ENCODE measurements at places on chromosomes 5 and 9.
A peak's percentile ranks its signal among the peaks of the same experiment; 100 is the strongest.

GRCh38 chr5:6404129-6404528, 25.8 kb upstream of the MED10 start:
- DNase-seq = no peak

- DNase-seq = no peak
Observed at GRCh38 chr5:32190095-32190494, 16.0 kb upstream of the GOLPH3 start.

DNA sequence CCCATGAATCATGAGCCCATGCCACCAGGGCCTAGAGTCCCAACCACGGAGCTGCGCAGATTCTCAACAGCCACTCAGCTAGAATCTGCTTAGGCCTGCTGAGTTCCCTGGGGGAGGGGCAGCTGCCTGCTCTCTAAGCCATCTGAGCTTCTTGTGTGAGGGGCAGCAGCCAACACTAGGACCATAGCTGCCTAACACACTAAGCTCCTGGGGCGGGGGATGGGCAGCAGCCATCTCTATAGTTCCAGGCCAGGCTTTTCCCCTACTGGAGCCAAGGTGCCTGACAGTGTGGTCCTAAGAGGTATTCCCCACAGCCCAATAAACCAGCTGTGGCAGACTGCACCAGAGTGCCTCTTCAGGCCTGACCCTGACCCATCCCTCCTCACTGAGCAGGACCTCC, 255.9 kb upstream of the ACO1 start:
- no peak for DNase-seq

DNA sequence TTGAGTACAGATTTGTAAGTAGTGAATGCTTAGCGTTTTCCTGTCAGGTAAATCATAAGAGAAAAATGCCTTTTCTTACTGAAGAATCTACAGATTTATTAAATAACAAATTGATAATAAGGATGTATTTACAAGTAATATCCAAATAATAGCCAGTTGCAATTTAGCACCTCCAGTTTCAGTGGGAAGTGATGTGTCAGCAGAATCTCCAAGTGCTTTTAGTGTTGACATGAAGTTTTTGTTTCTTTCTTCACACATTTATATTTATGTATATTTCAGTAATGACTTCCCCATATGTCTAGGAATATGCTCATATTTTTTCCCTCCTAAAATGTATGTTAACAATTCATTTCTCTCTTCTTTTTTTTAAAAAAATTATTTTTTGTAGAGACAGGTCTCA, 229.9 kb upstream of the GRIN3A start:
- no peak for DNase-seq

GRCh38 chr9:98367923-98368322, 112.5 kb upstream of the TBC1D2 start:
- DNase-seq = no peak

DNA sequence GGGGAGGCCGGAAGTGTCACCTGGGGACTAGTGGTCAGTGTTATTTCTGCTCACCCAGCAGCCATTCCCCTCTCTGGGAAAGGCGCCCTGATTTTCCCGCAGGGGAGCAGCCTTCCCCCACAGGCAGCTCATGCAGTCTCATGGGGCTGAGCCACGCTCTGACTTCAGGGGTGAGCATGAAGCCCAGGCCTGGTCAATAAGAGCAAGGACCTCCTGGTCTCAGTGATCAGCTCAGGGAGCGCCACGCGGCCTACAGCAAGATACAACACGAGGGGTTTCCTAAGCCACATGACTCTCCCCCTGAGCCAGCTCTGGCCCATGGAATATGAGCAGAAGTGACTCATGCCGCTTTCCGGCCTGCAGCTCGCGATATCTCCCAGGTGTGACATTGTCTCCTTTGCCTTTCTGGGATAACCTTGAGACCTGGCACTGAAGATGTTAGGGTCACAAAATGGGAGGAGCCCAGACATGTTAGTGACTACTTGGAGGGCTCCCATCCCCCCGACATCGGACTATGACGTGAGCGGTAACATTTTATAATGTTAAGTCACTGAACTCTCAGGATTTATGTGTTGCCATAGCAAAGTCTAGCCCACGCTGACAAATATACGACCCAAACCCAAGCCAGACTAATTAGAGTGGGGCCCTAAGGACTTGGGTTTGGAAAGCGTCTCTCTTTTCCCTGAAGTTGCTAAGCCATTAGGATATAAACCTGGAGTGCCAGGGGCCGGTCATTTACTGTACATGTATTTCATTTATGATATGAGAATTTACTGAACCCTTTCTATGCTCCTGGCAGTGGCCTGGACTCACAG, 46.5 kb upstream of the GFPT2 start:
- no peak for DNase-seq

DNA sequence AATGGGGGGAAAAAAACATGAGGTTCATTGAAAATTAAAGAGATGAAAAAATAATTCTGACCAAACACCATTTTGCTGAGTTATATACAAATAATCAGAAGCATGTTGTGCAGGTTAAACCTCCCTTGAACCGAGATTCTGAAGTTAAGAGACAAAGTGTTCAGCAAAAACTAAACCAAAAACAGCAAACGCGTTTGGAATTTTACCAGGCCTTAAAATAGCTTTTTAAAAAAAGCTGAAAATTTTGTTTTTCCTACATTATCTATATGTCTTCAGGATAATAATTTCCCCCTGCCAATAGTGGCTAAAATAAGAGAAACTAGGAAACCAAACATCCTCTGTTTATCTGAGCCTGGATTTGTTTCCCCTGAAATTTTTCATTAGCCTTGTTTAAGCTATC, 191.7 kb upstream of the DAPK1 start:
- no peak for DNase-seq

GRCh38 chr5:151140686-151141459, 16.7 kb downstream of the ANXA6 start:
- no peak for DNase-seq

GRCh38 chr5:166713295-166713694, 1578.2 kb upstream of the WWC1 start:
- DNase-seq = no peak

DNA sequence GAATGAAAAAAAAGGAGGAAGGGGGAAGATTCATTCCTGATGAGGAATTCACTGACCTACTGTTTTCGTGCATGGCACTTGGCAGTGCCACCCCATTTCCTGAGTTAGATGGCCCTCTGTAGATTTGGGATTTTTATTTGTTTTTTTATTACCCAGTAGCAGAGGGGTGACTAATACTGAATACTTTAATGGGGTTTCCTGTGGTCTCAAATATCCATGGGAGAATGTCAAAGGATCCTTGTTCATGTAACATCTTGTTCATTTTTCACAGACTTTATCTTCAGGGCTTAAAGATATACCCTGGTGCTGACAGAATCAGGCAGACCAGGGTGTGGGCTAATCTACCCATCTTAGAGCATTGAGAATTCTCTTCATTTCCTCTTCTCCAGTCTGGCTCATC, 93.0 kb downstream of the MAMDC2 start:
- no peak for DNase-seq

DNA sequence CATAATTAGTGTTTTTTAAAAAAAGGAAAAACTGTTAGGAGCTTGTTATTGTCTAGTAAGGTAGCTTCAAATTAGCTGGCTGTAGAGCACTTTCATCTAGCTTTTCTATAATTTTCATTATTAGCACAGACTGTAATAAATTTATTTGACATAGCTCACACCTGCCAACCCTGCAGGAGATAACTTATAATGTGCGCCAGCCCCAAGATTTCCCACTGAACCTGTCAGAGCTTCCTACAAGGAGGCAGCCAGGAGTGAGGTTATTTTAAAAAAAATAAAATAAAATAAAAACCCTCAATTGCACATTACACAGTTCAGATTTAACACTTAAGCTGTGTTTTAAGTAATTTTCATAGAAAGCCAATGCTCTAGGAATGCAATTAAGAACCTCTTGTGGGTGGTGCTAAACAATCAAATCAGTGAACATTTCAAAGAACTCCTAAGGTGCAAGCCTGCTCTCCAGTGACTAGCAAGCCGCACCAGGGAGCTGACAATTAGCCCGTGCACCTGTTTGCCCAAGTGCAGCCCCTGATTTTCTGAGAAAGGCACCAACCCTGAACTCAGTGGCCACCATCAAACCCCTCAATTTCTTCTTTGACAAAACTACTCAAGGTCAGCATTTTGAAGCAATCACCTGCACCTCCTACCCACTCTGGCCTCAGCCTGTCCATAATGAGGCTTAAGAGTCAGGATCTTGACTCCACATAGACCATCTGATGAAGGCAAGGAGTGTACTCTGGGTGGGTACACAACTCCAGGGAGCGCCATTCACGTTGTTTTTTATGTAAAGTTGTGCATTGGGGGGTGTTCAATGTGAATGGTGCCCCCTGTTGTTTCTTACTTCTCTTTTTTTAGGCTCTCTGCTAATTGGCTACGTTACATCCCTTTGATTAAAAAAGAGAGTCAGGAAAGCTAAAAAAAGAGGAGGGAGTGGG, 385.3 kb upstream of the WWC1 start:
- DNase-seq = no peak

- no peak for DNase-seq
Observed at GRCh38 chr9:135490980-135491464, 9.5 kb upstream of the MRPS2 start.

DNA sequence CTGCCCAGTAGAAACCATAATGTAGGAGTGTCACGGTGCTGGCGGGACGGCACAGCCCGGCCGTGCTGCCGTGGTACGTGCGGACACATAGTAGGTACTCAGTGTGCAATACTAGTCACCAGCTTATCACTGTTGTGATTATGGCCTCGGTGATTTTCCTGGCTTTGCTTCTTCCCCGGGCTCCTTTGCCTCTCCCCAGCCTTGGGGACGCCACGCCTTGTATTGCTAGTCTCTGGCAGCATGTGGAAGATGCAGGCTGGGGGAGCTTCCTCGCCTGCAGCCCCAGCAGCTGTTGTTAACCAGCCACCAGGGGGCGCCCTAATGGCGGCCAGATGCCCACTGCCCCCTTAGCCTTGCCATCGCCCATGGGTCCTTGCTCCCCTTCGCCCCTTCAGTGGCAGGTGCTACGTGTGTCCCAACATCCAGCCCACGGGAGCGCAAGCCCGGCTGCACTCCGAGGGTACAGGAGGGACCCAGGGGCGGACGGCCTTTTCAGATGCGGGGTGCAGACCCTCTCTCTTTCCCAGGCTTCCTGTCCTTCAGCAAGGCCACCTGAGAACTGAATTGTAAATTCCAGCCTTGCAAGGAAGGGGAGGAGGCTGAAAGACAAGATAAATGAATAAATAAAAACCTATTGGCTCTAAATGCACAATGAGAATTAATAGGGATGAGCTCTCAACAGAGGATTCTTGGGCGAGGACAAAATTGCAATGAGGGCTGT, 8.0 kb downstream of the NTNG2 start:
- DNase-seq = peak; percentile 50

- peak; percentile 71 for DNase-seq
Observed at GRCh38 chr5:76641514-76642120, 18.4 kb upstream of the F2RL2 start.

- no peak for DNase-seq
Observed at GRCh38 chr9:38281917-38282316, 110.6 kb upstream of the ALDH1B1 start.

- DNase-seq = peak; percentile 25
Observed at GRCh38 chr9:131628459-131629225, 83.3 kb downstream of the PRRT1B start.

DNA sequence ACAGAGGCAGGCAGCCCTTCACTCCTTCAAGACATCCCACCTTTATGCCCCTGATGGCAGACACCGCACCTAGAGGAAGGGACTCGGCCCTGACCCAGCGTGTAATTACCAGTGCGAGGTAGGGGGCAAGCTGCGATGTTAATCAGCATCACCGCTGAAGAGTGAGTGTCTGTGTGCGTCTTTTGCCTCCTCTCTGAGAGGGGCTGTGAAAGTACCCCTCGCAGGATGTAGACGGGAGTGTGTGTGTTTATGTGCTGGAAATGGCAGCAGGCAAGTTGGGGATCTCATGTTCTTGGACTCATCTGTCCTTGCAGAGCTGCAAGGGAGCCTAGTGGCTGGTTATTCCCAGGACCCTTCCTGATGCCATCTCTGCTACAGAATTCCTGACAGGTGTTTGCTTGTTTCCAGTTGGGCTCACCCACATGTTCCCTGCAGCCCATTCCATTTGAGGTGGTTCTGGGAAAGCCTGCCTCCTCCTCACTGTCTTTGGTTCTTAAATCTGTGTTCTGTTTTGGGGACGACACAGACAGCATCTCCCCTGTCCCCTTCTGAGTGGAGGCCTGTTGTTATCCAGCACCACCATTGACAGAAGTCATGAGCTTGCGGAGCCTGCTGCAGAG, 70.5 kb downstream of the ZNF618 start:
- DNase-seq = no peak

GRCh38 chr5:58458141-58458742, 1.6 kb downstream of the PLK2 start:
- no peak for DNase-seq

DNA sequence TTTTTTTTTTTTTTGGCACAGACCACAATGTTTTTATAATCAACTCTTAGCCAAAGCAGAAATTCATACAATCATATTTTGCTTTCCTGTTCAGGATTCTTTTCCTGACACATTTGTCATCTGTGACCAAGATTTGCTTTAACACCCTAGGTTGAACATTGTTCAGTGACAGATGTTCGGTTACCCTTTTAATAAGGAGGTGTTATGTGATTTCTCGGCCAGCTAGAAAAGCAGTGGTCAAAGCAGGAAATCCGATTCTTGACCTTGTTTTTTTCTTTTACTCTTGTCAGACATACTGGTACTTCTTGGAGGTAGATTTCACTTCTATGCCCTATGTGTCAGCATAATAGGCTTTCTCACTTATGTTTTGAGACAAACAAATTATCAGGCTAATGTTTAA, 335.3 kb upstream of the ACTBL2 start:
- DNase-seq = no peak

- peak; percentile 63 for DNase-seq
Observed at GRCh38 chr5:62376064-62376463, 27.6 kb downstream of the DIMT1 start.

DNA sequence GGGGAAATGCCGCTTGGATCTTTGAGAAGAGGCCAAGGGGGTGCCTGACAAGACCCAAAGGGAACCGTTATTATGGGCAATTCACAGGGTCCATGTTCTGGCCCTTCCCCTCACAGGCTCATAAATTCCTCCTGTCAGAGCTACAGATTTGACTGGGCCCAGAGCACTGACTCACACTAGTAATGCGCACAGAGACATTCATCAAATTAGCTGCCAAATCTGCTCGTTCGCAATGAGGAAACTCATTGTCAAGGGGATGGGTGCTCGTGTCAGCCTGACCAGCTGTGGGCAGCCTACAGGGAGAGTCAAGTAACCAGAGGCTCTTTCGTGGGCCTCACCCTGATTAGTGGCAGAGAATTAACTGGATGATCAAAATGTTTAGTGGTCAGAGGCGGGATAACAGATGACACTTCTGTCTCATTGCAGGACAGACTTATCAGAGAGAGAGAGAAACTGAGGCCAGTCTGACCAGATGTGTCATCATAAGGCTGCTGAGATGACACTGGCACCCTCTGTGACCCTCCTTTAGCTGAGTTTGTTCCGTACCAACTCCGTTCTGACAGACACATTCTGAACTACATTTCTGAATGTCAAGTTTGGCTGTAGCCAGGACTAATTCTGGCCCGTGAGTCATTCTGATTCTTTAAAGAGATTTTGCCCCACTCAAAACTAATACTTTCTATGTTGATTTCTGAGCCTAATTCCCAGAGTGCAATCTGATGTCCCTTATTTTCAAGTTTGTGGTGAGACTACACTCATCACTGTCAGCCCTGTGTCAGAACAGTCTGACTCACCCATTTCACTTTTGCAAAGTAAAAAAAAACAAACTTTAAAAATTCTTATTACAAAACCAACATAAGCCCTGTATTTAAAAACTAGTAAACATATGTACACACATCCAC, 377.1 kb downstream of the ACTL7B start:
- no peak for DNase-seq

GRCh38 chr5:151357097-151357496, 9.7 kb upstream of the SLC36A2 start:
- DNase-seq = no peak

- DNase-seq = no peak
Observed at GRCh38 chr5:96427824-96428223, 5.2 kb downstream of the PCSK1 start.

GRCh38 chr5:157740229-157740610, 3.3 kb upstream of the LSM11 start:
- DNase-seq = peak; percentile 46

All from small intestine (tissue), 16 donors.